Psoas muscle (tissue), 8 donors: ENCODE measurements at places on chromosomes 3 and 15. TPM values are rescaled to one million over a fixed set of nuclear protein-coding genes. Genes with fewer than 3 reads are reported as not detected.
A peak's percentile ranks its signal among the peaks of the same experiment; 100 is the strongest.

GRCh38 chr15:30963681-30964080 is 27.7 kb downstream of the MTMR10 start:
- DNase-seq, result no peak

ISG20 gene
- 1.1 TPM for polyA plus RNA-seq

- DNase-seq, result no peak
Measured at GRCh38 chr3:41700155-41700554, 261.7 kb downstream of the ULK4 start.

PEX5L gene
- polyA plus RNA-seq, result not detected

DNA sequence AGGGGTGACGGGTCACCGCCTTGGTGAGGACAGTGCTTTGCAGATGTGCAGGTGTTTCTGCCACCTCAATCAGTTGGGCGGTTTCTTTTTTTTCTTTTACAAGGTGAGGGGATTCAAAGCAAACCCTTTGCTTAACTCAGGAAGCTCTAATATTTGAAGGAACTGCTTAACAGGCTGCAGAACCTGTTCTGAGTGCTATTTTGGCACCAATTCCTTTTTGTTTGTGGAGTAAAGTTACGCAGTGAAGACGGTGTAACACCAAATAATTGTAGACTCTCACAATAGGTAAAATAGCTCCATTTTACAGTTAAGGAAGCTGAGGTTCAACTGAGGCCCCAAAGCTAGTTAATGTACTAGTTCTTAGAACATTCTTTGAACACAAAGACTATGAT is 6.6 kb downstream of the GHRL start:
- DNase-seq, result no peak

- no peak for DNase-seq
Measured at GRCh38 chr3:156610154-156610553, 55.2 kb upstream of the SSR3 start.

- no peak for DNase-seq
Measured at GRCh38 chr3:125587039-125587648, 8.2 kb downstream of the OSBPL11 start.

GRCh38 chr15:52334491-52335160 is 39.0 kb upstream of the MYO5C start:
- no peak for DNase-seq

- DNase-seq, result no peak
Measured at GRCh38 chr15:74653426-74654102, 37.9 kb downstream of the CLK3 start.

GOLGA8T gene
- polyA plus RNA-seq, result not detected

DNA sequence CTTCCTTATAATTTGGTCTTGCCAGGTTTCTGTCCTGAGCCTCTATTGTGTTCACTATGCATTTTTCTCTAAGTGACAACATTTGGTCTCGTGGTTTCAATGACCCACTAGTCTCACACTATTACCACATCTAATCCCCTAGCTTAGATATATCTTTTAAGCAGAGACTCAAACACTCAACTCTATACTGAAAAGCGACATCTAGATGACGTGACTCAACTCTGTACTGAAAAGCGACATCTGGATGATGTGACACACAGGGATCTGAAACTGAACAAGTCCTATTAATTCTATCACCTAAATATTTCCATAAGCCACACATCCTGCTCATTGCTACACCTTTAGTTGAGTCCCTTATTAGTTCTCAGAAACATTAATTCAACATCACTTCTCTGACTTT is 141.7 kb upstream of the MBNL1 start:
- no peak for DNase-seq

GRCh38 chr3:12294885-12295580 is 6.2 kb downstream of the PPARG start:
- DNase-seq, result no peak

ITIH3 gene
- 0.29 TPM for polyA plus RNA-seq

GRCh38 chr3:107817076-107817475 is 273.8 kb downstream of the CD47 start:
- DNase-seq, result no peak

GRCh38 chr15:101615986-101616848 is 36.0 kb downstream of the TM2D3 start:
- DNase-seq, result peak; percentile 86

- no peak for DNase-seq
Measured at GRCh38 chr15:90807786-90808086, 60.7 kb upstream of the FURIN start.

GRCh38 chr15:64232400-64232799 is 69.6 kb upstream of the PPIB start:
- no peak for DNase-seq

- no peak for DNase-seq
Measured at GRCh38 chr3:24562895-24563294, 68.2 kb upstream of the THRB start.

DNA sequence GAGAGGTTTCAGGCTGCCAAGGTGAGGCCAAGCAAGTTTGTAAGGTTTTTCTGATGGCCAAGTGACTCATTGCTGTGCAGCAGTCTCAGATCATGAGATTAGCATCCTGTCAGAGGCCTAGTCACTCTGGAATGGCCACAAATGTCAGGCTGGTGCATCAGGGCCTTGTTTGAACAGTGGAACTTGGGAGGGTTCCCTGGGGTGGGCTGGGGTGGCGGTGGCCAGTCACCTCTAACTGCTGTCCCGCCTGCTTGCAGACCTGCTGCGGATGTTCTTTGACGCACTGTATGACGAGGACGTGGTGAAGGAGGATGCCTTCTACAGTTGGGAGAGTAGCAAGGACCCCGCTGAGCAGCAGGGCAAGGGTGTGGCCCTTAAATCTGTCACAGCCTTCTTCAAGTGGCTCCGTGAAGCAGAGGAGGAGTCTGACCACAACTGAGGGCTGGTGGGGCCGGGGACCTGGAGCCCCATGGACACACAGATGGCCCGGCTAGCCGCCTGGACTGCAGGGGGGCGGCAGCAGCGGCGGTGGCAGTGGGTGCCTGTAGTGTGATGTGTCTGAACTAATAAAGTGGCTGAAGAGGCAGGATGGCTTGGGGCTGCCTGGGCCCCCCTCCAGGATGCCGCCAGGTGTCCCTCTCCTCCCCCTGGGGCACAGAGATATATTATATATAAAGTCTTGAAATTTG is 2.8 kb upstream of the FAM131A start:
- peak; percentile 8 for DNase-seq

CYP19A1 gene
- 0.10 TPM for polyA plus RNA-seq

DNA sequence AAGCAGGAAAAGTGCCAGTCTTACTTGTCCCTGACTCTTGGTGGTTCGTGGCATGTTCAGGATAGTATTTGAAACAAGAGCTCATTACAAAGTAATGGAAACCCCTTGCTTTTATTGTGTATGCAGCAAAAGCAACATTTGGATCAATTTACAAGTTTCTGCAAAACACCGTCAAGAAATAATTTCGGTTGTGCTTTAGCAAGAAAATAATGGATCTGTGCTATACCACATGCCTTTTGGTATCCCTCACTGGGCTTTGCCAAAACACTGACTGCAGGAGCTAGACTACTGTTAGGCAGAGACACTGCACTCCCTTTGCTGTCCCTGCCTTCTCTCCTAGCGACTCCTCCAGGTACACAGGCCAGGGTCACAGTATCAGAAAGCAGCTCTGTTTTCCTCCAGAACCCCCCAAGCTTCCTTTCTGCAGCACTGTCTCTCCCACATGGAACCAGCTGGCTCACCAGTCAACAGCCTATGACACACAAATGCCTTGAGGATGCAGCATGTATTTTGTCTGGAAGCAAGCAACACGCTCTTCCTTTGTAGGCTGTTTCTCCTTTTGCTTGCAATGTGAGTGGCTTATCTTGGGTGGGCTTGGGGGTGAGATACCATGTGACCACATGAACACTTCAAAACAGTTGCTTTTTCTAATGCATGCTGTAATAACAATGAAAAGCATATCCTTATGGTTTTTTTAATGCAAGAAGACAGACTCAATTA is 111.4 kb downstream of the PGPEP1L start:
- DNase-seq, result no peak

GRCh38 chr3:43307226-43307625 is 20.9 kb downstream of the SNRK start:
- no peak for DNase-seq

SLC12A1 gene
- not detected for polyA plus RNA-seq

DNA sequence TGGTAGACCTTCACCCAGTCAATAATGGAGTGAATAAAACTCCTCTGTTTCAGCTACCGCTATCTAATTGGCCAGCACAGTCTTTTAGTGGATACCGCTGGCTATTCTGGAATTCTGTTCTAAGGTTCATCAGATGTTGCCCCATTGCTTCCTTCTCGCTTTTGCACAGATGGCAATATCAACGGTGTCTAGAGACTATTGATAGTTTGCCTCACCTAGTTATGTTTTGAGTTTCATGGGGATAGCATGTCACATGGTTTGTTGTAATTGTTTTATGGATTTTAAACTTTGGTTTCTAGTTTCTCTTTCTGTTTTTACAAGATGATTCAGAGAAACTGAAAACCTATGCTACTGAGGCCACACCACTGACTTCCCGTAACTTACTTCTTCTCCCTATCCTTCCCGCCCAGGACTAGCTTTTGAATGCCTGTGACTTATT is 2.0 kb downstream of the XRN1 start:
- no peak for DNase-seq

NEK10 gene
- 1.3 TPM for polyA plus RNA-seq

GOLGA6C gene
- 0.05 TPM for polyA plus RNA-seq

GCSAM gene
- 0.01 TPM for polyA plus RNA-seq
